ENCODE measurements at places on chromosomes 7 and 10. TPM values are rescaled to one million over a fixed set of nuclear protein-coding genes. Genes with fewer than 3 reads are reported as not detected.

The KIF5B gene
- polyA plus RNA-seq = 18.9 TPM

The ASZ1 gene
- not detected for polyA plus RNA-seq

GRCh38 chr10:22854935-22855421 is 72.9 kb upstream of the ARMC3 start:
- H3K27ac ChIP-seq = no peak overlapping the region
- no peaks in the 10 kb centered on the region for H3K27me3 ChIP-seq
- H3K4me1 ChIP-seq = no peaks in the 10 kb centered on the region
- no peaks in the 10 kb centered on the region for H3K36me3 ChIP-seq
- DNase-seq = no peak

DNA sequence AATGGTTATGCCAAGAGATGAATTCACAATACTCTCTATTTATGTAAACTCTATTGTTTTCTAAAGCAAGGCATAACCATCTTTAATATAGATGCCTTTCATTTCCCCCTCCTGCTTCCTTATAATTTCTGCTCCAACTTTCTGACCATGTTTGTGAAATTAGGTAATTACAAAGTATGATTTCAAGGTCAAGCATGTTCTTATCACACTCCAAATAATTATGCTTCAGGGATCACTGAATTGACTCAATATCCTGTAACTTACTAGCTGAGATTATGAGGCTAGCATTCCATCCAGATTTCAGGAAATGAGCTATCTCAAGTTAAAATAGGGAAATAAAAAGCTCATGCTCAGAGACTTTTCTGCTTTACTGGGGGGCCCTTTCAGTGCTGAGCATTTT is 655.9 kb upstream of the IGFBP3 start:
- no peaks in the 10 kb centered on the region for H3K36me3 ChIP-seq
- no peak overlapping the region for H3K27ac ChIP-seq
- H3K4me3 ChIP-seq = no peak overlapping the region

GRCh38 chr7:129851174-129851573 is 101.6 kb downstream of the UBE2H start:
- no peak for DNase-seq
- H3K4me1 ChIP-seq = peaks cover 15% of the 10 kb centered on the region
- H3K27ac ChIP-seq = no peak overlapping the region
- H3K27me3 ChIP-seq = no peaks in the 10 kb centered on the region
- no peak overlapping the region for H3K4me3 ChIP-seq
- peaks cover 20% of the 10 kb centered on the region for H3K36me3 ChIP-seq

Measured in CD14-positive monocyte (primary cell).